BE2C (cell line): ENCODE measurements at places on chromosomes 1 and 21.
A peak's percentile ranks its signal among the peaks of the same experiment; 100 is the strongest.

GRCh38 chr1:192949783-192950182 lies 109.4 kb downstream of the UCHL5 start:
- peak; percentile 11 for DNase-seq

- DNase-seq: no peak
These were observed 58.5 kb downstream of the RIMS3 start for GRCh38 chr1:40606978-40607377.

DNA sequence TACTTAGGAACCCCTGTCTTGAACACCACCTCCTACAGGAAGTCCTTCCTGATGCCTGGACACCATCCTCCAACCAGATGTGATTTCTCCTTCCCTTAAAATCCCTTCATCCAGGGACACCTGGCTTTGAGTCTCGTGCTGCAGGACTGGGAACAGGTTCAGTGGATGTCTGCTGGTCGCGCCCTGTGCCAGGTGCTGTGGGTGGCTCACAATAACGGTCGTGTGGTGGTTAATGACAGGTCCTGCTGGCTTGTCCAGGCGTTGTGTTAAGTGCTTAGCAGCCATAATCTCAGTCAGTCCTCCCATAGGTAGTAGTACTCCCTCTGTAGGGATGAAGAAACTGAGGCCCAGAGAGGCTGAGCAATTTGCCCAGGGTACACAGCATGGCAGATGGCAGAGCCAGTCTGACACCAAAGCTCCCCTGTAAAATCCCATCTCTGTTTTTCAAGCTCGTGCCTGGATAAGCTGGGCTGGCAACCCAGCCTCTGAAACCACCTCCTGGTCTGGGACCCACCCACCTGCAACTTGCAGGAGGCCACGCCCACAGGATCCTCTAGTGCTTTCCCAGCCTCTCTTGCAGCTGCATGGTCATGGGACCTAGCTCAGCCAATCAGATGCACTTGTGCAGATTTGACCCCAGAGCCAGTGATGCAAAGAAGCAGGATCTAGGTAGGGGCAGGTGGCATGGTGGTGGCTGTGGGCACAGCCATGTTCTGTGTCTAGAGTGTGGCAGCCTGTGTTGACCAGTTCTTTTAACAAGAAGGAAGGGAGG lies 106.0 kb upstream of the IFFO2 start:
- no peak for DNase-seq

- DNase-seq: peak; percentile 17
These were observed 90.8 kb downstream of the GTF2B start for GRCh38 chr1:88800382-88801051.

DNA sequence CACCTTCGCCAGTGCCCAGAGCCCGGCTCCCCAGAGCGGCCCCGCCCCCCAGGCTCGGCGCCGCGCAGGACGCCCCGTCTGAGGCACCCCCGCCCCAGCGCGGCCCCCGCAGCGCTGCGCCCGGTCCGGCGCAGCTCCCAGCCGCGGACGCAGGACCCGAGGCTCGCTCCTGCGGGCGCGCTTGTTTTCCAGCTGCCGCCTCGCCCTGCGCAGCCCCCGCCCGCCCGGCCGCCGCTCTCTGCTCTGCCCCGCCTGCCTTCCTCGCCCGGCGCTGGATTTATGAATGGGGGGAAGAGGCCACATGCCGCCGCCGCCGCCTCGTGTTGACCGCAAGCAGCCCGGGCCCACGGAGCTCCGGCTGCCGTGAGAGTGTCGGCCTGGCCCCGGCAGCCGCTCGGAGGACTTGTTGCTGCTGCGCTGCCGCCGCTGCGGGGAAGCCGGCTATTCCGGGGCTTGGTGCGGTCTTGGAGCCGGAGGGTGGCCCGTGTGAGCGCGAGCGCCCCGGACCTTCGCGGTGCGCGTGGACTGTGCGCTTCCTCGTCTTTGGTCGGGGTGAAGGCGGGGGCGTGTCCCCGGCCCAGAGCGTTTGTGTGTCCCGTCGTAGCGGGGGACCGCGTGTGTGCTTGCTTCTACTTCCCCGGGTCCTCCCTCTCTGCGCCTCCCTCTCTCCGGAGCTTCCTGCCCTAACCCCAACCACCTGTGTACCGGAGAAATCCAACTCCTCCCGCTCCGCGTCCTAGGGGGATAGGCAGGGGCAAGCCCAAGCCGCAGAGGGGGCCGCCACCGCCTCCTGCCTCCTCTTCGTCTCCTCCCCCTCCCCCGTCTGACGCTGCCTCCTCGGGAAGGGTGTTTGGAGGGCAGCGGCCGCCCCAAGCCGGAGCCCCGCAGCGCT lies 736 bp downstream of the KCNC4 start:
- DNase-seq: peak; percentile 60

GRCh38 chr1:35929730-35930592 lies 944 bp upstream of the AGO3 start:
- DNase-seq: peak; percentile 13

DNA sequence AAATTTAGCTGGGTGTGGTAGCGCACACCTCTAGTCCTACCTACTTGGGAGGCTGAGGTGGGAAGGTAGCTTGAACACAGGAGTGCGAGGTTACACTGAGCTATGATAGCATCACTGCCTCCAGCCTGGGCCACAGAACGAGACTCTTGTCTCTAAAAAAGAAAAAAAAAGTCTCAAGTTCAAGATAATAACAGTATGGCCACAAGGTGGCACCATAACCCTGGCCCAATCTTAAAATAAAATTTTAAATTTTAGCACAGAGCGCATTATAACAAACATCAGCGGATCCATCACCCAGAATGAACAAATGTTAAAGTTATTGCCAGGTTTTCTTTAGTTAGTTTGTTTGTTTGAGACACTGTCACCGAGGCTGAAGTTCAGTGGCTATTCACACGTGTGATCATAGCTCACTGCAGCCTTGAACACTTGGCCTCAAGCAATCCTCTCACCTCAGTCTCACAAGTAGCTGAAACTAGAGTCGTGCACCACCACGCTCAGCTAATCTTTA lies 2.9 kb upstream of the HTR6 start:
- no peak for DNase-seq

DNA sequence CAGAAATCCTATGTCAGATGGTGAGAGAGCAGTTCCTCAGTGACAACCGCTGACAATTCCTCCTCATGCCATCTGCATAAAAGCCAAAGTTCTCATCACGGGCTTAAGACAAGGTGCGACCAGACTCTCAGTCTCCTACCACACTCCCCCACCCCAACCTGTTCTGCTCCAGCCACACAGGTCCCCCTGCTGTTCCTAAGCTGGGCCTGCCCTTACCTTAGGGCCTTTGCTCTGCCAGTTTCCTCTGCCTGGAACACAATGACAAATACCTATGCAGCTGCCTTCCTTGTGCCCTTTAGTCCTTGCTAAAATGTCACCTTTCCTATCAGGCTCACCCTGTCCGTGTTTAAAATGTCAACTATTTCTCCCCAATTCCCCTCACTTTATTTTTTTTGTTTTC lies 382.2 kb downstream of the NTNG1 start:
- DNase-seq: no peak
